ENCODE measurements at places on chromosomes 2 and 18. TPM values are rescaled to one million over a fixed set of nuclear protein-coding genes. Genes with fewer than 3 reads are reported as not detected.

ADRA2B gene
- 5.5 TPM for total RNA-seq

DNA sequence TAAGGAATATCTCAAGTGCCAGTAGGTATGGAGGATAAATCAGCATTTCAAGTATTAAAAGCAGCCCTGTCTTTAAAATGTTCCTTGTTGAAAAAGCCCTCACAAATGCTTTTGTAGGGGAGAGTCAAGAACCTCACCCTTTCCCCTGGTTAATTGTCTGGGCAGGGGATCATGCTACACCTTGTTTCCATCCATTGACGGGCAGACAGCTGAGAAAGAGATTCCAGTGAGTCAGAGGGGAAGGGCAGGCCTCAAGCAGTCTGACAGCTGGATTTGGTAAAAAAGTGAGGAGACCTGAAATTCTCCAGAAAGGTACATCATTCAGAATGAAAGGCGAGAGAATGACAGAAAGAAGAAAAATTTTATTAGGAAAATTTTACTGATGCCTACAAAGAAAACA lies 203.2 kb upstream of the CYP26B1 start:
- no peak for DNase-seq

- peak; percentile 71 for DNase-seq
Observed at GRCh38 chr2:73268830-73269685, 15.2 kb downstream of the FBXO41 start.

CDK15 gene
- 0.22 TPM for total RNA-seq

DNA sequence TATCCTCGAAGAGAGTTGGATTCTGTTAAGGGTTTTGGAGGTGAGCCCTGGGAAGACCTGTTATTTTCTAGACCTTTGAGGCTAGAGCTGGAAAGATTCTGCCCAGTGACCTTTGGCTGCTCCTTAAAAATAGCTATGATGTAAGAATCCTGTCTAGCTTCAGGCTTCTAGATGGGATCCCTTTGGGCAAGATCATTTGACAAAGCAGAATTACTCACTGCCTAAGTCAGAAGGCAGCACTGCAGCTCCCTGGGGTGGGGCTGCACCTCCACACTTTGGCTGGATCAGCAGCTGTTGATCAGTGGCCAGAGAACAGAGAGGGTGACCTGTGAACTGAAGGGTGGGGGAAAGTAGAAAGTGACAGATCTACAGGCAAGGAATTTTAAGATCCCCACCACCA lies 103.8 kb downstream of the ASAP2 start:
- no peak for DNase-seq

KCNK3 gene
- 0.70 TPM for total RNA-seq

GRCh38 chr18:43994381-43994780 lies 686.3 kb upstream of the SETBP1 start:
- DNase-seq = no peak

DNA sequence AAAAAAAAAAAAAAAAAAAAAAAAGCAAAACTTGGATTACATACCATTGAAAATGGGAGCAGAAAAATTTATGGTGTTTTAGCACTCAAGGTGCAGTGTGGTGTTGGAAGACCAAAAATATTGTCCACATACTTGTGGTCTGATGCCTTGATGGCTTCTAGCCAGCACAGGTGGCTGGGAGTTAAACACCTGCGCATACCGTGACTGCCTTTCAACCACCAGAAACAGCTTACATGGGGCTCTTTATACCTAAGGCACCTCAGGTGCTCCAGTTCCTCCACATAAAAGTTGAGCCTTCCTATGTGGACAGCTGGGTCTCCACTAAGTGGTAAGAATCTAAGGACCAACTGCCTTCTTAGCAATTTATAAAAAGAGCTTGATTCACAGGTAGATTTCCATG lies 802.6 kb upstream of the CELF4 start:
- DNase-seq = no peak

DNA sequence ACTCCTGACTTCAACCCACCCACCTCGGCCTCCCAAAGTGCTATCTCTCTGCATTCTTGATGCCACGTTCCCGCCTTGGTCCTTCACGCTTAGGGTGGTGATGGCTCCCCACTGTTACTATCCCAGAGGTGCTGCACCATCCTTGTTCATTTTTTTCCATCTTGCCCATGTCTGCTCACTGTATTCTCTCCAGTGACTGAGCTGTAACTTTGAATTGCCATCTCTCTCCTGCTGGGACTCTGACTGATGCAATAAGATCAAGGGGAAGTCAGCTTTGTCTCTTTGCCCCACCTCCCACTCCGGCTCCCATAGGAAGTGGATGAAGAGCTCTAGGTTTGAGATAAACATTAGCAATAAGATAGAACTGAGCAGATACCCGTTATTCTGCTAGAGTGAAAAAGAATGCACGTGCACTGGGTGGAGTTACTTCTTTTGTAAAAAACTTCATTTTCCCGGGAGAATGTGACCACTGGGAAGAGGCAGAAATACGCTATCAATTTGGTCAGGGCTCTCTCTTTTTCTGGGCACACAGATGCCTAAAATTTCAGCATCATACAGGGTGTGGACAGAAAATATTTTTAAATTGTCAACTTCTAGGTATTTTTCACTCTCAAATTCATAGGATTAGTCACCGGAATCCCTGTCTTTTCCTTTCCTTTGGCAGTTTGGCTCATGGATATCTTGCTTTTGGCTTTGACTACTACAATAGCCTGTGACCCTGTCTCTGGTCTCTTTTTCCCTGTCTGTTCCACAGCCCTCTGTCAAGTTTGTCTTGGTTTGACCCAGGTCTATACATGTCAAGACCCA lies 105.4 kb downstream of the POLR1A start:
- peak; percentile 65 for DNase-seq

- DNase-seq = no peak
Observed at GRCh38 chr18:61929881-61930640, 37.3 kb upstream of the RNF152 start.

C2orf74 gene
- total RNA-seq = 31.7 TPM

GAREM1 gene
- total RNA-seq = 10.0 TPM

SRSF7 gene
- total RNA-seq = 55.0 TPM

ANKRD30B gene
- total RNA-seq = not detected

CAMKMT gene
- 5.6 TPM for total RNA-seq

GRCh38 chr18:25866331-25866730 lies 224.1 kb downstream of the SS18 start:
- no peak for DNase-seq

GRCh38 chr18:34595690-34596089 lies 114.4 kb upstream of the DTNA start:
- DNase-seq = no peak

DNA sequence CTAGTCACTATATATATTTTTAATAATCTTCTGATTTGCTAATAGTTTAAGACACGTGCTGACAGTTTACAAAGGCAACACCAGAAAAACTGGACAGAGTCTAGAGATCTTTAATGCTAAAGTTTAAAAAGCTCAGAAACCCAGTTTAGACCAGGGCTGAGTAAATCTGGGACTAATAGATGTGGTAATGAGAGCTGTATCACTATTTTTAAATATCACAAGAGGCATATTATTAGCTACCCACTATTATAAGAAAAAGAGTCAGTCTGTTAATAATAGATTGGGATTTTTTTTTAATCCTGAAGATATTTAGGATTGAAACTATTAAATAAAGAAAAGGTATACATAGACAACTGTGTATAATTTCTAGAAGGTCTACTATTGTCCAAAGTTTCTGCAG lies 299.9 kb downstream of the ZEB2 start:
- DNase-seq = no peak

- DNase-seq = no peak
Observed at GRCh38 chr2:45923701-45924100, 272.2 kb downstream of the PRKCE start.

GRCh38 chr2:231390667-231391066 lies 4.8 kb upstream of the B3GNT7 start:
- DNase-seq = no peak

SCTR gene
- 0.59 TPM for total RNA-seq

B3GNT7 gene
- total RNA-seq = 5.4 TPM

MRPS5 gene
- total RNA-seq = 69.4 TPM

GRCh38 chr2:171325886-171326585 lies 107.8 kb downstream of the METTL8 start:
- DNase-seq = no peak

DNA sequence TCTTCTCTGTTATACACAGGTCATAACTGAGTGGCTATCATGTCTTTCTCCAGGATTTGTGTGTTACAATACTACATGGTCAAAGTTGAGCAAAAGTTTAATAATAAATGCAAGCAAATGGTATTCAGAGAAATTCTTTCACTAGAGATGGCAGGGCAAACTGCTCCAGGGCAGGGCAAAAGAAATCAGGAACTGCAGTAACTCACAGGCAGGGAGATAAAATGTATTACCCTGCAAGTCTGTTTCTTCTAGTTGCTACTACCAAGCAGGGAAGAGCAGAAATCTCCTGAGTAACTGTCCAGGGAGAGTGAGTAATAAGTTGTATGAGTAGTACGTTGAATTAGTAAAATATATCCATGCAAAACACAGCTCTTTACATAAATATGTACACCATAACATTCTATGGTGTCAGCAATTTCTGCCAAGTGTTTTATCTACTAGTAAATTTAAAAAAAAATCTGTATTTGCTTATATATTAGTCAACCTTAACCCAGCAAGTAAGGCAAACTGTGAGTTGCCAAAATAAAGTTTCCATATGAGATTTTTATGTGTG lies 404.1 kb downstream of the ZEB2 start:
- DNase-seq = no peak

DNA sequence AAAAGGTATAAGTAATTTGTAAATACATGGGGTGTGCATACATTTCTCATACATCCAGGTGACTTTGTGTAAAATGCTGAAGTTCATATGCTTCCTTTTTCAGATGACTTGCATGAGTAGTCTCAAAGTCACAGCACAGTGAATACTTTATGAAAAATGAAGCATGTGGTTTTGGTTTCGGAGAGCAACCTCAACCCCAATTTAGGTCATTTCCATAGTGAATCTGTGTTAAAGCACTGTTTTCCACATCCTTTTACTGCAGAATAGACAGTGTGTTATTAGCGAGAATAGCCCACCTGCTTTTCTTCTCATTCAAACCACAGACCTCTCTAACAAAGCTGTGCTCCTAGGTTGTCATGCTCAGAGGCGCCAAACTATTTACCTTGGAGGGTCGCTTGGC lies 204.4 kb upstream of the RASGRP3 start:
- no peak for DNase-seq

DNA sequence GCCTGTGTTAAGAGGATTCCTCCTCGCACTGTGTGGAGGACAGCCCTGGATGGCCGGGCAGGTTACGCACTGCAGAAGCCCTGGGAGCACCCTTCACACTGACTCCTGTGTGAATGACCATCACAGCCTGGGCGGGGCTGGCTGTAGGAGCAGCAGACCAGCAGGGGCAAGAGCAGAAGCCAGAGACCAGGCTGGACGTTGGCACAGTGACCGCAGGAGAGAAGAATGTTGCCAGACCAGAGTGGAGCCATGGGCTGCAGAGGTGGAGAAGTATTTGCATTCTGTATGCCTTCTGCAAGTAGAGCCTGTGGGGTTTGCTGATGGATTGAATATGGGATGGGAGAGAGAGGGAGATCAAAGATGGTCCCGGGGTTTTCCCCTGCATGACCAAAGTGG lies 23.1 kb downstream of the LRRFIP1 start:
- DNase-seq = no peak

DNA sequence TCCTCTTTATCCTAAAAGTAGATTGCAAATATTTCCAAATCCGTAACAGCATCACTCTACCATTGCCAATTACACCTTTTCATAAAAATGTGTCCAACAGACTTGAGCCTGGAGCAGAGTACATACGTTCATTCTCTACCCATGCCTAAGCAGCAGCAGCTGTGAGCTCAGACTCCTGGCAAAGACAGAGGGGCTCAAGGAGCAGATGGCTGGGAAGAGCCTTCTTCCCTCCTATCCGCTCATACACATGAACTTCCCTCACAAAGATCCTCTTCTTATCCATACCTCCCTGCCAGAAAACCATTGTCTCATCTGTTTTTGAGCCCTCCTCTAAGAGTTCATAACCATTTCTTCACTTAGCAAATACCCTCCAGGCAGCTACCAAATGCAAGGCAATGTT lies 164.3 kb upstream of the ARL4C start:
- no peak for DNase-seq

DNA sequence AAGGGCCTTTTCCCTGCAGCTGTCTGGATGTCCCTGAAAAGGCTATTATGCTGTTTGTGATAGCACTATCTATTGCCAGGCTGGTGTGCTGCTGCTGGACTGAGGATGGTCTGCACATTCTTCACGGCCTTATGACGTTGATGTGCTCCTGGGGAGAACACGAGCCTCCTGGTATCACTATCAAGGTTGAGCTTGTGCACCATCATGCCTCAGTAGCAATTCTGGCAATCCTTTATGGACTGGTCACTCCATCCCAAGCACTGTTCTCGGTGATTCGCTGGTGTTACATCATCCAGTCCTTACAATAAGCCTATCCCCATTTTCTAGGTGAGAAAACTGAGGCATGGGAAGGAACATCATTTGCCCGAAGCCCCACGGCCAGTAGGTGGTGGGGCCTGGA lies 18.2 kb upstream of the CCBE1 start:
- DNase-seq = peak; percentile 3

DNA sequence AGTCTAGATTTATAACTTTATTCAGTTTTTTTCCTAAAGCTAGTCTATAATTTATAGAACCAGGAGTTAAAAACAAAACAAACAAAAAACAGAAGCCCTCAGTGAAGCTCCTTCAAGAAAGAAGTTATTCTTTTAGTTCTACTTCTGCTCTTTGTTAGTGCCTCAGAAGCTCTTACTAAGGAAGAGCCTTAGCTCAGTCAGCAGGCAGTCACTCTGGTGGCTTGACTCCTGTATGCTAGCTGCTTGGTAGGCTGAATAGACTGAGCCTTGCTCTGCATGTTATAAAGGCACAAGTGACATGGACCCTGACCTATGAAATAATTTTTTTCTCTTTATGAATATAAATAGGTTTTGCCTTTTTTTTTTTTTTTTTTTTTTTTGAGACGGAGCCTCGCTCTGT lies 24.8 kb downstream of the NCOA1 start:
- DNase-seq = no peak

- no peak for DNase-seq
Observed at GRCh38 chr18:6624661-6625311, 104.7 kb upstream of the ARHGAP28 start.

DNA sequence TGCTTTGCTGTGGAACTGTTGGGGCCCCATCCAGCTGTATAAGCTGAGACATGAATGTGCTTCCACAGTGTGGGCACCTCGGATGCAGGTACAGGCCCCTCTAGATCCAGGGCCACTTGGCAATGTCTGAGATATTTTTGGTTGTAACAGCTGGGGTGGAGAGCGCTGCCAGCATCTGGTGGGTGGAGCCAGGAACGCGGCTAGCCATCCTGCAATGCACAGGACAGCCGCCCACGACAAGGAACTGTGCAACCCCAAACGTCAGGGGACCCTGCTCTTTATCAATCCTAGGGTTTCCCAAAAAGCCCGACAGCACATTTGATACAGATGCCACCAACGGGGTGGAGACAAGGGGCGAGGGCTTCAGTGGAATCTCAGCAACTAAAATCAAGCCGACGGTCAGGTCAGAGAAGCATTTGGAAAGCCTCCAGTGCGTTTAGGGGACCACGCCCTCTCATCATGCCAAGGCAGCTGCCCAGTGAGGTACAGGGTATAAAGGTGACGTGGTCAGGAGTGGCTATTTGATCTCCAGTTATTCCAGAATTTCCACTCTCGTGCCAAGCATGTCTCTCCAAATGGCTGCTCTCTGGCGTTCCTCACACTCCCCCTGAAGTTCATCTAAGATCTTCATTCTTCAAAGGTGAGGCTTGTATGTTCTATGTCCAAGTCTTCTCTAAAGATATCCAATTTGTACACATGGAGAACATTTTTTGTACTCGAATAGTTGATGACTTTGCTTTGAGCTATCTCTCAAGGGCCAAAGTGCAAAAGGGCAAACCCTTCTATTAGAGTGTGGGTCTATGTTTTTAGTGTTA lies 55.7 kb downstream of the LRRFIP1 start:
- DNase-seq = no peak

C2orf81 gene
- 1.1 TPM for total RNA-seq

MERTK gene
- 5.8 TPM for total RNA-seq

Data from cardiac septum (tissue), 1 donor.